Head of caudate nucleus (tissue), 42 donors: ENCODE measurements at places on chromosomes 7 and 10.

DNA sequence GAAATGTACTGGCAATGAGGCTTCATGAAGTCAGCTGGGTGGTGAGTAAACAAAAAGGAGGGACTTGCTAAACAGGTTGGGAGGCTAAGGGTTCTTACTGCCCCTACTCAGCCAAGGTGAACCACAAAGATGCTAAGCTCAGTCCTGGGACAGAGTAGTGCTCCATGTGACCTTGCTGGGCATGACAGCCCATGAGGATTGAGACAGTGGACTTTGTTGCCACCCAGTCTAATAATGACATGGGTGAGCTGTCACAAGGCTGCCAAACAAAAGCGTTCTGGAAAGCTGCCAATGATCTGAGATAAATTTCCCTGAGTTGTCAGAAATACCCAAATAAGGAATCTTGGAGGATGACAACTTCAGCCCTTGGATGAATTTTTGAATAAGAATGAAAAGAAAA is 75.2 kb downstream of the CLEC2L start:
- DNase-seq, result no peak

DNA sequence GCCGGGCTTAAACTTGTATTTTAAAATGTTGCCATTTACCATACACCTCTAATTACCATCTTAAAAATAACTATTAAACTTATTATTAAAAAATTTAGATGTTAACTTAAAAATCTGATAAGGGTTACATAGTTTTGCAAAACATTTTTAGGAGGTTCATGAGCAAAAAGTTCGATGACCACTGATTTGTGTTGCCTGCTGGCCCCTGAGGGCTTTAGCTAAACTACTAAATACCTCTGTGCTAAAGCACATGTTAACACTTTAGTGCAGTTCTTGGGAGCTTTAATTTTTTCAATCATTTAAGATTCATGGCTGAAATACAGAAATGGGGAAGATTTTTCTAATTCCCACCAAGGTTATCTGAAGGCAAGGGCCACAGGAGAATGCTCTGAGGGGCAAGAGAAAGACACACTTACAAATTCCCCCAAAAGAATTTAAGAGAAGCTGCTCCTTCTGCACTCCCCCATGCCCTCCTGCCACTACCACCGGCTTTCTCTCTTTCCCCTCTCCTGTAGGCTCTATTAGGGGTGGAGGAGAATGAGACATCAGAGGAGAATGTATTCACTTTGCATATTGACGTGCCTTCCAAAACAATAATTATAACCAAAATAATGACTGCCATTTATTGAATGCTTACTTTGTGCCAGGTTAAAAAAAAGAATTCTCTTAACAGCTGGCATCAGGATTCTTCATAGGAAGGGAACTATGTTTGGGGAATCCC is 106.2 kb downstream of the RTKN2 start:
- no peak for DNase-seq

DNA sequence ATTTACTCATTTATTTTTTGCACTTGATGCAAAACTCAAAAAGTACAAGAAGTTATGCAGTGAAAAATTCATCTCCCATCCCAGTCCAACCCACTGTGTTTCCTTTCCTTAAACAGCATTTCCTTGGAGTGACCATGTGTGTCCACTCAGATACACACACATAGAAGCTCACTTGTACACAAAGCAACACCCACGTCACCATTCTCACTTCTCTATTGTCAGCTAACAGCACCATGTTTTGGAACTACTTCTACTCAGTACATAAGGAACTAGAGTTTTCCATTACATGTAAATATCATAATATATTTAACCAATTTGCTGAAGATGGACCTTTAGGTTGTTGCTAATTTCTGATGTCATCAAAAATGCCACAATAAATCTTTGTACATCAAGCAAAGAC is 167.6 kb downstream of the GRID1 start:
- no peak for DNase-seq

GRCh38 chr10:103843045-103843444 is 12.3 kb downstream of the SH3PXD2A start:
- DNase-seq, result no peak

DNA sequence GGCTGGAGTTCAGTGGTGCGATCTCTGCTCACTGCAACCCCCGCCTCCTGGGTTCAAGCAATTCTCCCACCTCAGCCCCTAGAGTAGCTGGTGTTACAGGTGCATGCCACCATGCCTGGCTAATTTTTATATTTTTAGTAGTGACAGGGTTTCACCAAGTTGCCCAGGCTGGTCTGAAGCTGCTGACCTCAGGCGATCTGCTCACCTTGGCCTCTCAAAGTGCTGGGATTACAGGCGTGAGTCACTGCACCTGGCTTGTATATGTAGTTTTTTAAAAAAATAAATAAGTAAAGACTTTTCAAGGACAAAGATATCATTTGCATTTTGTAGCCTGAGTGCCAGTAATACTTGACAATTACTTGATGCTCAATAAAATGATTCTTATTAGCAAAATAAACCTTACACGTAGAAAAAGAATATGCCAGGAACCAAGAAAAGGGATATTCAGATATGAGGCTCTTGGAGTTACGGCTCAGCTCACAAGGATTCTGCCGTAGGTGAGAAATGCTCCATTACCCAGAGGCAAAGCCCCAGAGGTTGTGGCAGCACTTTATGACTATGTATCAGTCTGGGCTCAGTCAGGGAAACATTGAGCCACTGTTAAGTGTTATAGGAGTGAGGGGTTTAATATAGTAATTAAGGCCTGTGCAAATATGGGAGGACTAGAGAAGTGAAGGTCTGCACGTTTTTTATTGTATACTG is 98.5 kb downstream of the TPST1 start:
- no peak for DNase-seq

DNA sequence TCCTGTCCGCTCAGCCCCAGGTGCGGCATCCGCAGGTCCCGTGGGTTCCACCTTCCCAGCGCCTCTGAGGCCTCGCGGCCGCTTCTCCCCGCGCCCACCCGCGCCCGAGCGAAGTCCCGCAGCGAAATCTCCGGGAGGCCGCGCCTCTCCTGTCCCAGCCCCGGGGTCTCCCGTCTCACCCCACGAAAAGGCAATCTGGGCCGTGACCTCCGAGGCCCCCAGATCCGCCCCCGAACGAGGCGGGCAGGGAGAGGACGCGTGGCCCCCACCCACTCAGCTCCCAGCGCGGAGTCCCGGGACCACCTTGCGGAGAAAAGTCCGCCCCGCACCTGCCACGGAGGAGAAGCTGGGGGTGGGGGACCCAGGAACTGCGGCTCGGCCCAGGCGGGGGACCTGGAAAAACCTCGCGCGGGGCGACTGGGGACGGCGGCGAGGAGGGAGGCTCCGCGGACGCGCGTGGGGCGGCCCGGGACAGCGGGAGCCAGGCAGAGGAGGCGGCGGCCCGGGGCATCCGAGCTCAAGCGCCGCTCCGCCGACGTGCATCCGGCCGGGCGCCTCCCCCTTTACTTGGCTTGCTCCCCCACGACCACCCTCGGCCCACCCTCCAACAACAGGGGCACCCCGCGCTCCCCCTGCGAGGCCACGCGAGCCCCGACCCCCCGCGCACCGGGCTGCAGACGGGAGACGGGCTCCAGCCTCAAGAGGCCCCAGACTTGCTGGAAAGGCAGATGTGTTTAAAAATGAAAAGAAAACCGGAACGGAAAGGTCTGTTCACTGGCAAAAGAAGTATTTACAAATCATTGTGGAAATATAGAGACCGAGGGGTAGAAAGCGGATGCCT is 33.0 kb upstream of the RNF32 start:
- no peak for DNase-seq
